ENCODE measurements at places on chromosomes 6 and 20.
A peak's percentile ranks its signal among the peaks of the same experiment; 100 is the strongest.

DNA sequence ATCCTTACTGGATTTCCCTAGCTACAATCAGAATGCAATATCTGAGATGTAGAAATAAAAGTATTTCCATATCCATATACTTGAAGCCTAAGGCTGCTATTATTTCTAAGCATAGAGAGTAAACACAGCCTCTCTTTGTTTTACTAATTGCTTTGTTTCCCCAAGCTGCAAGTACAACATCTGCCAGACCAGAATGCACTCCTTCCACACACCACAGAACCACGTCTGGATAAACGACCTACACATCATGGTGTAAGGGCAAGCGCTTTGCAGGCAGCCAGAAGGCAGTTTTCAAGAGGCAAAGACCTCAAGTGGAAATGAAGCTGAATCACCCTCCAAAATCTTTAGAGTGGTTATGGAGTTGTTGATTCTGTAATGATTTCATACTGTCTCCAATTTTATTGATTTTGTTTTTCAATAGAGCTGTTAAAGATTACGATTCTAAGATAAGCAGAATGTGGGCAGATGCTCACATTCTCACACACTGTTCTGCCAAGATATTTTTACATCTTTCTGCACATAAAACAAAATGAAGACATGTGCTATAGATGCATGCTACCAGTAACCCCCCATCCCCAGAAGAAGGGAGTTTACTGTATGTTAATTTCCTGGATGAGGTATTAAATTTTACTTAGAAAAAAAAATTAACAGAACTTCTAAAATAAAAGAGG, 88.8 kb downstream of the THEMIS start:
- no peak for DNase-seq

- no peak for DNase-seq
Observed at GRCh38 chr20:17684077-17684888, 2.2 kb upstream of the RRBP1 start.

GRCh38 chr6:51511081-51511480, 576.3 kb downstream of the PKHD1 start:
- DNase-seq = no peak

DNA sequence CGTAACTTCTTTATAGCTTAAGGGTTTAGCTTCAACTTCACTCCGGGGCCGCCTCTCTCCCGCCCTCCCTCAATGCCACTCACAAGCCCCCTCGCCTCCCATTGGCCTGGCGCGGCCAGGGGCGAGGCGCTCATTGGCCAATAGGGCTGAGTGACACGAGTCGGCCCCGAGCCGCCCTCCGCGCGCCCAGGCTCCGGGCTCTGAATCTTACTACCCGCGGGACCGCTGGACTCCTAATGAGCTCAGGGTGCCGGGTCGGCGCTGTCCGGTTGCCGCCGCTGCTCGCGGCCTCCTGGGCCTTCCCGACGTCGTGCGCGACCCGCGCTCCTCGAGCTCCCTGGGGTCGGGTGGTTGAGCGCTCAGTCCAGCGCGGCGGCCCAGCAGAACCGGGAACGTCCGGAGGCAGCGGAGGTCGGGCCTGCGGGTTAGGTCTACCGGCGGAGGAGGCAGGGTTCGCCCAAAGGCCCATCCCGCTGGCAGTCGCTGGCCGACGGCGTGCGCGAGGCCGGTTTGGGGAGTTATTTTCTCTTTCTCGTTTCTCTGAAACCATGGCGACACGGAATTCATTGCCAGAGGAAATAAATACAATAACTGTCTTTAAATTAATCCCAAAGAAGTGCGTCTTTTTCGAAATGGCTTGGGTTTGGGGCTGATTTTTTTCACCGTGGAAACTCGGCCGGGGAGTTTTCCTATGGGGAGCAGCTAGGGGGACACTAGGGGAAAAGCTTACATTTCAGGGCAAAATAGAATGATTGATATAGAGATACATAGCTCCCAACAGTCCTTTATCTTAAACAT, at the start of gene SIM1:
Gene SIM1 (minus strand): TSS at position 19 of the 798 bp plus-strand sequence. CDS start 1,453 bp downstream, outside the sequence.
- DNase-seq = no peak

- no peak for DNase-seq
Observed at GRCh38 chr6:167314180-167314821, 10.6 kb upstream of the TTLL2 start.

DNA sequence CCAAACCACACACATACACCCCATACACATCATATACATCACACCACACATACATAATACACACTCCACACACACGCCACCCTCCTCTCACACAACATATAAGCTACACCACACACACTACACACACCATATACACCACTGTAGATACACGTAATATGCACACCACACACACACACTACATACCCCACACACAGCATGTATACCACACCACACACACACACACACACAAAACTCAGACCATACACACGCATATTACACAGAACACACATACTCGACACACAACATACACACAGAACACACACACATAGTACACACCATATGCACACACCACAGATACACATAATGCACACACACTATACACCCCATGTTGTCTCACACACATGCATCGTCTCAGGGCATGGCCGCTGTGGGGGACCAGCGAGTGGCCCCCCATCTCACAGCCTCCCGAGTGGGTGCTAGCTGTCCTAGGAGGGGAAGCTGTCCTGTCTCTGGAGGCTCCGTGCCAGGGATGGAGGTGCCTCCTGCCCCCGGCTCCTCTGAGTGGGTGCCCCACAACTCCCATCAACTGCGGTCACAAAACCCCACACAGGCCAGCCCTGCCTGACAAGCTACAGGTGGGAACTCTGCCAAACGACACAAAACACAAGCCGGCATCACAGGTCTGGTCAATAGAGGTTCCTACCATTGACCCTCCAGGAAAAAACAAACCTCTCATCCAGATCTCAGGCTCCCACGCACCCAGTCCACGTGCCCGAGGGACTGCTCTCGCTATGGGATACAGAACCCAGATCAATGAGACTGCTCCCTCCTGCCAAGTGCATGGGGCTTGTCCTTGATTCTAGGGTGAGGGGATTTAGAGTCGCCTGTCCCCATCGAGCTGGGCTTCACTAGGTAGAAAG, 49.1 kb downstream of the DACT2 start:
- no peak for DNase-seq

DNA sequence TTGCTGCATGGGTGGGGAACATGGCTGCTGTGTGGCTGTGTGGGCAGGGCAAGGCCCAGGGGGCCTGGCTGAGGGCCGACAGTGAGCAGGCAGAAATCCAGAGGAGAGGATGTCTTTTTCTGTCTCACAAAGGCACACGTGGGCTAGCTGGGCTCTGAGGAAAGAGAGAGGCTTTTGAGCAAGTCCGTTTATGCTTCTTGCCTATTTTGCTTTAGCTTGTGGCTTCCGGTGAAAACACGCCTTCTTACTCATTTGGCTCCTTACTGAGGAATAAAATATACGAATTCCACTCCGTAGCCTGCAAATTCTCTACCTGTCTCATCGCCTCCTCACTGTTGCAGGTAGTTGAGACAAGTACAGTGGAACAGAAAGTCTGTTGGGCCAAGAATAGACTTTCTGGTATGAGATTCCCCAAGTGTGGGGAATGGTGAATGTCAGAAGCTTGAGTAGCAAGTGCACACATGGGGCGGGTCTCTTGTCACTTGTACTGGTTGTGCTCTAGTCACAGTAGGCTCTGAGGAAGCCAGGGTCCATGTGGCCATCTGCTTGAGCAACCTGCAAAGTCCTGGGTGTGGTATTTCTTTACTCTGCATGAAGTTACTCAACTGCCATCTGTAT, 28.4 kb downstream of the WRNIP1 start:
- DNase-seq = no peak

DNA sequence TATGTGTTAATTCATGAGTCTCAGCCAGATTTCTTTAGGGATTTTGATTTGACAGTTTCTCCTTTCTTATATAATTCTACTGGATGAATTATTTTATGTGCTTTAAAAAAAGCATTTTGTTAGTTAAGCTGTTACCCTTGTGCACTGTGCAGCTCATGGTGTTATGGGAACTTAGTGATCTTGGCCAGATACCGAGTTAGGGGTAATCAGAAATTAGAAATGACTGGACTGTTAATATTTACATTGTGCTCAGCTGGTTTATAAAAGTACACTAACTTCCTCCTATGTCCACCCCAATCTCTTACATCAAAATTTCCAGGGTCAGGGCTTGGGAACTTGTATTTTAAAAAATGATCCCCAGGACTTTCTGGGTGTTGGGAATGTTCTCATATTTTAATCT, 260.0 kb downstream of the ZFAND3 start:
- DNase-seq = no peak

GRCh38 chr20:49349694-49350252, 71.9 kb upstream of the ZNFX1 start:
- no peak for DNase-seq

GRCh38 chr20:31617432-31618104, 12.5 kb downstream of the ID1 start:
- DNase-seq = no peak

DNA sequence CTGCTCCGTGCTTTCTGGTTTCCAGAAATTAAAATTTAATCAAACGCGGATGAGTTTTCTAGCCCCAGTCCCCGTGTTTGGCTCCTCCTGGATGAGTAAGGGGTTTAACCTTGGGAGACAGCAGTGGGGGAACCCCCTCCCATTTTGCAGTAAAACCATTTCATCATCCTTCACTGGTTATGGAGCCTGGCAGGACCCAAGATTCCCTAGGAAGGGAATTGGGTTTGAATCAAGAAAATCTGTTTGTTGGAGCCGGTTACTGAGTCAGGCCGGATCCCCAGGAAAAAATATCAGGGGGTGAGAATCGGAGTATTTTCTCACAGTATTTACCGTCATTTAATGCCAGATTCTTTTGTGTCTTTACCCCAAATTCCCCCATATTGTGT, 754 bp downstream of the YWHAB start:
- peak; percentile 44 for DNase-seq

DNA sequence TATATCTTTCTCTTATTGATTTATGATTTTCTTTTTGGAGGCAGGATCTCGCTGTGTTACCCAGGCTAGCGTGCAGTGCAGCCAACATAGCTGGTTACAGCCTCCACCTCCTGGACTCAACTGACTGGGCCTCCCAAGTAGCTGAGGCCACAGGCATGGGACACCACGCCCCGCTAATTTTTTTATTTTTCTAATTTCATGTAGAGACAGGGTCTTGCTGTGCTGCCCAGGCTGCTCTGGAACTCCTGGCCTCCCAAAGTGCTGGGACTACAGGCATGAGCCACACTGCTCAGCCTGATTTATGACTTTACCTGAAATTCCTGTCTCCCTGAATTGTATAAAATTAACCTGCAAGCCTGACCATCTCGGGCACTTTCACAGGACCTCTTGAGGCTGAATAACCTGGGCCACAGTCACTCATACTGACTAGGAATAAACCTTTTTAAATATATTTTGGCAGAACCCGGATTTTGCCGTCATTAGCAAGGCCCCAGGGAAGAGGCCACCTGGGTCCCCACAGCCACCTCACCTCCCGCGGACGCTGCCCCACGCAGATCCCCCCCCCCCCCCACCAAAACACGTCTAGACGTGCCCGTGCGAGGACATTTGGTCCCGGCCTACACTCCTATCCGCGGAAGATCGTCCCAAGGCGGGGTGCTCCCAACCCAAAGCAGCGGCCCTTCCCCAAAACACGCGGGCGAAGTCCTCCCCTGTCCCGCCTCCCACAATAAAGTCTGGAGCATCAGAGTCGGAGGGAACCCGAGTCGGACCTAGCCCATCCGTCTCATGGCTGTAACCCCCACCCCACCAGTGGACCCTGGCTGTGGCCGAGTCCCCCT, 902 bp downstream of the ZNF337 start:
- no peak for DNase-seq

- DNase-seq = no peak
Observed at GRCh38 chr6:131761060-131761761, 46.6 kb upstream of the ENPP1 start.

GRCh38 chr20:63771046-63771707, 31.6 kb downstream of the SLC2A4RG start:
- DNase-seq = no peak

DNA sequence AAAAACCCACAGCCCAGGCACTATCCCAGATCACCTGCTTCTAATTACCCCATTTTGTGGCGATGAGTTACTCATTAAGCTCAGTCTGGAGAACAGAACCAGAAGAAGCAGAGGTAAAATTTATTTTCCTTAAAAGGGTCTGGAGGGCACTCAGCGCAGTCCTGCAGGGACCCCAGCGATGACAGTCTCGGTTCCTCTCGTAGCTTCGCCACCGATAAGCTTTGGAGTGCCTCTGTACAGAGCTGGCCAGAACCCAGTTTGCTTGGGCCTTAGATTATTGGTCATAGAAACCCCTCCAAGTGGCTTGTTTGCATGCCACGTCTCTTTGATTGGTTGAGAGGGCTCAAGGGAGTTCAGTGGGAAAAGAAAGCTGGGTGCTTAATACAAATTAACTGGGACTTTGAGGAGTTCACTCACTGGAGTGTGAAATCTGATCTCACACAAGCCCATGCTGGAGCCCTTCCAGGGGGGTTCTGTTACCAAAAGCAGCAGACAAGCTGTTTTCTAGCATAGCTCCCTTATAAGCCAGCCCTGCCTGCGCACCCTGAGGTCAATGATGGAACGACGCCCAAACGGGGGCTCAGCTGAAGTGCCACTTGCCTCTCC, 158.5 kb upstream of the ARID1B start:
- no peak for DNase-seq

DNA sequence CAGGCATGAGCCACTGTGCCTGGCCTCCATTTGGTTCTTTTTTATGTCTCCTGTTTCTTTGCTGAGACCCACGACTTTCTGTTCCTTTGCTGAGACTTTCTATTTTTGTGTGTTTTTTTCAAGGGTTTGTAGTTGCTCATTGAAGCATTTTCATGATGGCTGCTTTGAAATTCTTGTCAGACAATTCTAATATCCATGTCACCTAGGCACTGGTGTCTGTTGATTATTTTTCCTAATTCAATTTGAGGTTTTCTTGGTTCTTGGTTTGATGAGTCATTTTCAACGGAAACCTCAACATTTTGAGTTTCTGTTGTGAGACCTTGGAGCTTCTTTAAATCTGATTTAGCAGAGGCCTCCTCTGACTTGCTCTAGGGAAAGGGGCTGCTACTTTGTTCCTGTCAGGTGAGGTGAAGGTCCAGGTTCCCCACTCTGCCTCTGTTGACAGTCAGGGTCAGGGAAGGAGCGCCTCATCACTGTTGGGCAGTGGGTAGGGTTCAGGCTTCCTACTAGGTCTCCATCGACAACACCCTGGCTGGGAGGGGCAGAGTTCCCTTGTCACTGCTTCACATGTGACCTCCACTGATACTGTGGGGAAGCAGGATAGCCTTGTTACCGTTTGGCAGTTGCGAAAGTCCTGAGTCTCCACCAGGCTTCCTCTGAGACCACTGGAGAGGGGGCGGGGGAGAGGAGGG, 67.2 kb upstream of the RNF24 start:
- DNase-seq = no peak

GRCh38 chr6:163839296-163839695, 424.8 kb downstream of the QKI start:
- no peak for DNase-seq

- DNase-seq = no peak
Observed at GRCh38 chr6:5058254-5058653, 26.9 kb upstream of the PPP1R3G start.

DNA sequence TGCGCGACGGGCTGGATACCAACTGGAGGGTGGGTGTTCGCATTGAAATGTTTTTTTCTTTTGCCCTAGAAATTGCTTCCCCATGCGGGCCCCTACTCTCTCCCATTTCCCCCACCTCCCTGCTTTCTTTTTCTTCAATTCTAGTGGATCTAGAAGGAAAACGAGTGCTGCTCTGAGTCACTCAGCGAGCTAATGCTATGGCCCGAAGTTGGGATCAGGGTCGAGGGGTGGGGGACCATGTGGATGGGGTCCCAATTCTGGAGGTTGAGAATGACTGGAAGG, 71.5 kb downstream of the SOX4 start:
- peak; percentile 34 for DNase-seq

GRCh38 chr6:122789182-122790027, at the start of gene SMPDL3A:
Gene SMPDL3A (plus strand): TSS chr6:122789258. CDS start chr6:122789347, 89 bp downstream.
- no peak for DNase-seq

- no peak for DNase-seq
Observed at GRCh38 chr20:46552460-46553420, 2.3 kb upstream of the OCSTAMP start.
